A549 treated with RU486 at 1 μM for 4 hours (cell line): ENCODE measurements at places on chromosomes 5 and 9. TPM values are rescaled to one million over a fixed set of nuclear protein-coding genes. Genes with fewer than 3 reads are reported as not detected.

The SLC45A2 gene
- total RNA-seq: not detected in 5 replicates

The SLC6A7 gene
- total RNA-seq: 0.03 TPM in 3 of 5 replicates, not detected in the others

The DDX41 gene
- total RNA-seq: 90.8 to 130 TPM (median 111 TPM) in 5 replicates

The CD274 gene
- total RNA-seq: 1.3 to 3.2 TPM (median 2.0 TPM) in 5 replicates
